Aorta (tissue), 5 donors: ENCODE measurements at places on chromosomes 11 and 22.

GRCh38 chr11:64396079-64396591 is 37.2 kb downstream of the RPS6KA4 start:
- H3K4me1 ChIP-seq, result no peaks in the 10 kb centered on the region
- no peak for DNase-seq
- H3K27ac ChIP-seq, result no peak overlapping the region
- no peaks in the 10 kb centered on the region for H3K27me3 ChIP-seq
- no peaks in the 10 kb centered on the region for H3K36me3 ChIP-seq

DNA sequence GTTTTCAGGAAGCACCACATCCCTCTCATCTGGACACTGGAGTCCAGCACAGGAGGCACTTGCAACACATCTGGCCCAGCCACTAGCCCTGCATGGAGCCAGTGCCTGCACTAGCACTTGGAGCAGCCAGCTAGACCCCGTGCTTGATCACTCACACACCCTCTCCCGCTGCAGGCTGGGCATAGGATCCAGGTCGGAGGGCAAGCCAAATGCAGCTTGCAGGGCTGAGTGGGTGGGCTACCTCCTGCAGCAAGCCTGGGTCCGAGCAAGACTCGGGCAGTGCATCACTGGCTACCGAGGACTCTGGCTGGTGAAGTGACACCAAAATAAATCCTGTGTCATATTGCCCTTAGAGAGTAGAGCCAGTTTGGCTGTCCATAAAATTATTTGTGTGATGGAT is 1795.4 kb downstream of the LRRC4C start:
- H3K27ac ChIP-seq, result no peak overlapping the region
- no peaks in the 10 kb centered on the region for H3K36me3 ChIP-seq
- no peaks in the 10 kb centered on the region for H3K4me1 ChIP-seq
- DNase-seq, result no peak

- H3K4me1 ChIP-seq, result no peaks in the 10 kb centered on the region
- H3K27me3 ChIP-seq, result no peaks in the 10 kb centered on the region
- H3K36me3 ChIP-seq, result no peaks in the 10 kb centered on the region
- H3K27ac ChIP-seq, result no peak overlapping the region
Measured at GRCh38 chr11:4480577-4481239, 1.7 kb upstream of the OR52K1 start.

GRCh38 chr11:828506-829175 is 922 bp downstream of the CRACR2B start:
- DNase-seq, result no peak
- H3K27me3 ChIP-seq, result no peaks in the 10 kb centered on the region
- no peak overlapping the region for H3K4me3 ChIP-seq
- H3K27ac ChIP-seq, result no peak overlapping the region
- H3K36me3 ChIP-seq, result peaks cover 6% of the 10 kb centered on the region

DNA sequence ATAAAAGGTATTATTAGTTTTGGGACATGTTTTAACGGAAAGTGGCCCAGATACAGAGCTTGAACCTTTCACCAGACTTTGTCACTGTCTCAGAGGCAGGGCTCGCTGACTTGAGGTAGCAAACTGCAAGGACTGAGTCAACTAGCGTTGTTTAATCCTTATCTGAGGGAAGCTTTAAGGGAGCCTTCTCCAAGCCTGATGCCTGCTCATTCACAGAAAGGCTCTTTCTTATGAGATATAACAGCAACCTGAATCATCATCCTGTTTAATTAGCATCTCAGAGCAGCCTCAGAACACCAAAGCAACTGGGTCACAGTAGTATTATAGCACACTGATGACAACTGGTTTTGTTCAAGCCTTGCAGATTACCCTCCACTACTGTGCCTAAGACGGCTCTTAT is 54.2 kb upstream of the CYP2D6 start:
- H3K36me3 ChIP-seq, result no peaks in the 10 kb centered on the region
- no peak for DNase-seq
- H3K4me1 ChIP-seq, result peaks cover 9% of the 10 kb centered on the region
- H3K27me3 ChIP-seq, result no peaks in the 10 kb centered on the region
